Mesenchymal stem cell (in vitro differentiated cells and primary cell): ENCODE measurements at places on chromosomes 1 and 21.
A peak's percentile ranks its signal among the peaks of the same experiment; 100 is the strongest.

DNA sequence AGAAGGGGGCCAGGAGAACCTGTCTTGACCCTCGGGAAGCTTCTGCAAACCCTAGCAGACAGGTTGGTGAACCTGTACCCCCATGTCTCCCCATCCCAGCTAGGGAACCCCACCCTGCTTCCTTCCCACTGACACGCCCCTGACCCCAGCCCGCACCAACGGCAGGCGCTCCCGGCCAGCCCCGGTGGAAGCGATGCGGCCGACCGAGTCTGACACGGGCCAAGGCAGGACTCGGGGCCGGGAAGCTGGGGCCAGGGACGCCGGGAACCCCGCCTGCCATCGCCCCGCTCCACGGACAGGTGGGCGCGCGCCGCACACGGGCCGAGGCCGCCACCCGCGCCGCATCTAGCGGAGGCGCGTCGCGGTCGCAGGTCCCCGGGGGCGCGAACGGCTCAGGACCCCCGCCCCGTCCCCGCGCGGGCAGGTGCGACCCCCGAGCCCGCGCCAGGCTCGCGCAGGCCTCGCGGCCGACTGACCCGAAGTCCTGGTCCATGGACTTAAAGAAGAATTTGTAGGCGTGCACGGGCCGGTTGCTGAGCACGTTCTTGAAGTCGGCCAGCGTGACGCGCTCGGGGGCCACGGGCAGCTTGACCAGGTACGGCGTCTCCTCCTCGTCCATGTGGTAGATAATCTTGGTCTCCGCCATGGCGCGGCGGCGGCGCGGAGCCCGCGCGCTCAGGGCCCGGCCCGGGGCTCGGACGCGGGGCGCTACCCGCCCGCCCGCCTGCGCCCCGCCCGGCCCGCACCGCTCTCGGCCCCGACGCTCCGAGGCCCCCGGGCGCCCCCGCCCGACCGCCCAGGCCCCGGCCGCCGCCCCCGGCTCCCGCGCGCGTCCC, 580 bp downstream of the DVL1 start:
- peak; percentile 43 for DNase-seq

DNA sequence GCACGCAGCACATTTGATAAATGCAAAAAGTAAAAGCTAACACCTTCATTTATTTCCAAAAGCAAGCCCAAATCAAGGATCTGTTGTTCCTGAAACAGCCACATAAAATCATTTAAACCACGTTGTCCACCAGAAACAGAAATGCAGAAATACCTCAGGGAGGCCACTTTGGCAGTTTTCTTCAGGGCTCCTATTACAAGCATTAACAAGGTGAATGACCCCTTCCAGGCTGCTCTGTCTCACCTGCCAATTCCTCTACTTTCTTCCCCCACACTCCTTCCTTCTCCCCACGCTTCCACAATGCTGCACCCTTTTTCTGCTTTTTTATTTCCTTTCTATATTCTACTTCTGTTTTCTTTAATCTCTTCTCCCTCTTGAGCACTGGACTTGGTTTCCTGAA, 55.0 kb upstream of the PTGFRN start:
- no peak for DNase-seq

GRCh38 chr1:236706183-236706582, 19.9 kb downstream of the ACTN2 start:
- DNase-seq: no peak

- no peak for DNase-seq
Measured at GRCh38 chr1:25554886-25555752, 11.7 kb downstream of the LDLRAP1 start.

DNA sequence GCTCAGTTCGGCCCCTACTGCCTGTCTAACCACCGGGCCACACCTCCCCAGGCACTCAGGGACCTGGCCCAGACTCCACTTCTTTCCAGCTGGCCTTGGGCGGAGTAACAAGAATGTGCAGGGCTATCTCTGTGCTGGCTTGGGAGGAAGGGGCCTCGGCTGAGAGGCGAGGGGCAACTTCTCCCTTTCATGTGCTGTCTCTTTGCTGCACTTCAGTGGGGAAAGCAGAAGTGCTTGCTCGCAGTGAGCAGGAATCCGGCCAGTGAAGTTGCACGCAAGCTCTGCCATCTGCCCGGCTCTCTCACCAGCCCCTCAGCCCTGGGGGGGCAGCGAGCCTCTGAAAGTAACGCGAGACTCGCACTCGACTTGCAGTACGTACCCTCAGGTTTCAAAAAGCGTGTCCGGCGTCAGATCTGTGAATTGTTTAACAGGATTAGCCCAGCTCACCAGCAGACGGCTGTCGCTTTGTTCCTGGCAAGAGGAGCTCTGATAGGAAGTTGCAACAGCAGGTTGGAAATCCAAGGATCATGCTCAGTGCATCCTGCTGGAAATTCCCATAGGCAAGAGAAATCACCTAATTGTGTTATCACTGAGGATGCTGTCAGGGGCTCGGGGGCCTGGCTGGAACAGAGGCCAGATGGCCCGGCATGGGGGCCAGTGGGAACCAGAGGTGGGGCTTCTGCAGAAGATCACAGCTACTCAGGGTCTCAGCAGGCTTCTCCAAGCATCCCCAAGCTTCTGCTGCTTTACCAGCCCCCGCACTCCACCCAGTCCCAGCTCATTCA, 221.1 kb downstream of the NPHP4 start:
- no peak for DNase-seq
